CMK (cell line): ENCODE measurements at places on chromosomes 3 and 15.

DNA sequence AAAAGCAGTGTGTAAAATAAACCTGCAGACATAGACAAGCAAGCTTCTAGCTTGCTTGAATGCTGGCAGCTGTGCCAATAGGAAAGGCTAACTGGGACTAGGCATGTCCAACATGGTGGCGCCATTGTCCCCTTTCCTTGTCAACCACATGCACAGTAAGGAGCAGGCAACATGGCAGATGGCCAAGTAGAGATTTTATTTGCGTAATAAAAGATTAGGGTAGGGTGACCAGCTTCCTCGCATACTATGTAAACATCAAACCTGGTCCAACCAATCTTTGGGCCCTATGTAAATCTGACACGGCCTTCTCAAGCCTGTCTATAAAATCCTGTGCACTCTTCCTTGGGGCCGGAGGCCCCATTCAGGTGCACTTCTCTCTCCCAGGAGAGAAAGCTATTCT lies 575.4 kb upstream of the GOLIM4 start:
- DNase-seq: no peak

GRCh38 chr15:30033211-30033610 lies 49.5 kb upstream of the GOLGA8J start:
- no peak for DNase-seq

GRCh38 chr3:38497031-38497430 lies 891 bp downstream of the EXOG start:
- DNase-seq: no peak

DNA sequence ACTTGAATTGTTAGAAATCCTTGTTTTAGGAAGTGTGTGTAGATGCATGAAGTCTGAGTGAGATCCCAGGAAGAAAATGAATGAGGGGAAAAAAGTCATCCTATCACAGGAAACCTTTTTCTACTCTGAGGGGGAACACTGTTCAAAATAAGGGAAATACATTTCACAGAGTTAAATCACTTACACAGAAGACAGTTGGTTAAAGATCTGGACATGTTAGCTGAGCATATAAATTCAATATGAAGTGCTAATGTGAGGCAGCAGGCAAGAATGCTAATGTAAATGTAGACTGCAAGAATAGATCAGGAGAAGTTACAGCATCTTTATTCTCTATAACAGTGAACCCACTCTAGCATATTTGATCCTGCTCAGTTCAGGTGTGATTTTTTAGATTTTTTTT lies 2.6 kb downstream of the TBCCD1 start:
- no peak for DNase-seq

GRCh38 chr3:127544192-127544802 lies 46.2 kb downstream of the TPRA1 start:
- peak; percentile 24 for DNase-seq

- no peak for DNase-seq
These were observed 15.3 kb downstream of the P2RY14 start for GRCh38 chr3:151262871-151263525.

GRCh38 chr3:81170298-81170697 lies 591.1 kb downstream of the GBE1 start:
- DNase-seq: no peak
